ENCODE measurements at places on chromosomes 3 and 15.

DNA sequence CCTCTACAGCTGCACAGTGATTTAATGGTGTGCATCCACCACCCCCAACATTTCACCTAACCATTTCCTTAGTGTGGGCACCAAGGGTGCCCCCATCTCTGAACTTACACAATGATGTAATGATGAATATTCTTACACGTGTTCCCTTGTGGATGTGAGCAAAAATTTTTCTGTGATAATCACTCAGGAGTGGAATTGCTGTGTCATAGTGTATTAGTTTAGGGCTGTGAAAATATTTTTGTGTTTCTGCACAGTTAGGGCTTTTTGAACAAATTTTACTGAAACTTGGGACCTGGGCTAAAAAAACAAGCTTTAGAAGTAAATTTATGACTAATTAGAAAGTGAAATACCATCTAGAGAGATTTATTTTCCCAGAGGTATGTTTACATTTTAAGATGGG, 134.5 kb upstream of the CCNL1 start:
- DNase-seq, result no peak
- H3K27me3 ChIP-seq, result no peaks in the 10 kb centered on the region
- no peaks in the 10 kb centered on the region for H3K36me3 ChIP-seq
- no peak overlapping the region for H3K27ac ChIP-seq
- peaks cover 5% of the 10 kb centered on the region for H3K4me1 ChIP-seq

DNA sequence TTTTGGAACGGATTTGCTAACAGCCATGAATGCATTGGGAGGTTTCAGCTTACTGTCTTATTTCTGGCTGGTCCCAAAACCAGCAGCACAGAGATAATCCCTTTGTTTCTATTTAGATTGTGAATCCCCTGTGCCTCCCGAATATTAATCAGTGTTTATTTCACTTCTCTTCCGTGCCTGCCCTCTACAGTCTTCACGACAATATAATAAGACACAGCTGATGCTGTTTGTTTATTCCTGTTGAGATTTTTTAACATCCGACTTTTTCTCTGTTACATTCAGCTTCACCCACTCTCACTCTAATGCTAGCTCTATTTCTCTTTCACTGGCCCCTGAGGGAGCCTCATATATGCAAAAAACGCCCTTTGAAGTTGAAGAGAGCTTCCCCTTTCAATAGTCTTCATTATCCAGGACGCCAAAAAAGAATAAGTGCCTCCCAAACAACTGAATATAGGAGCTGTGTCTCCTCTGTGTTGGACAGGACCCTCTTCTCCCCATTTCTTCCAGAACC, 995.3 kb downstream of the ROBO2 start:
- no peak overlapping the region for H3K4me3 ChIP-seq
- H3K36me3 ChIP-seq, result no peaks in the 10 kb centered on the region
- no peaks in the 10 kb centered on the region for H3K27me3 ChIP-seq
- H3K4me1 ChIP-seq, result no peaks in the 10 kb centered on the region
- DNase-seq, result no peak
- no peak overlapping the region for H3K27ac ChIP-seq

GRCh38 chr3:12447075-12447474, 37.2 kb upstream of the TSEN2 start:
- H3K27ac ChIP-seq, result no peak overlapping the region
- no peaks in the 10 kb centered on the region for H3K36me3 ChIP-seq

DNA sequence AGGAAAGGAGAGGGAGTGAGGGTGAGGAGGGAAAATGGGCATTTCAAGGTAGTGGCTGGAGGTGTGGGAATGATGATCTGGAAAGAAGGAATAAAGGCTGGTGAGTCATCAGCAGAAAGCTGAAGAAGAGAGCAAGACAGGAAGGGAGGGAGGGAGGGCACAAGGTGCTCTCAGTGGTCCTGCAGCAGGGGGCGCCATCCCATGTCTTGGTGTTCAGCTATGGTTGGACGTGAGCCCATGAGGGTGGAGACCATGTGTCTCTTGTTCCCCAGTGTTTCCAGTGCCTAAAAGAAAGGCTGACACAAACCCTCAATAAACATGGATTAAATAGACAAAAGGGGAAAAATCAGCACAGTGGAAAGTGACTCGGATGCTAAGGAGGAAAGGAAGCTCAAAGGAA, 228.5 kb downstream of the NTRK3 start:
- DNase-seq, result no peak
- H3K27ac ChIP-seq, result no peak overlapping the region
